NCI-H187 (cell line): ENCODE measurements at places on chromosomes 1 and 21.
A peak's percentile ranks its signal among the peaks of the same experiment; 100 is the strongest.

- no peak for DNase-seq
Measured at GRCh38 chr1:101992821-101993575, 3.7 kb downstream of the OLFM3 start.

DNA sequence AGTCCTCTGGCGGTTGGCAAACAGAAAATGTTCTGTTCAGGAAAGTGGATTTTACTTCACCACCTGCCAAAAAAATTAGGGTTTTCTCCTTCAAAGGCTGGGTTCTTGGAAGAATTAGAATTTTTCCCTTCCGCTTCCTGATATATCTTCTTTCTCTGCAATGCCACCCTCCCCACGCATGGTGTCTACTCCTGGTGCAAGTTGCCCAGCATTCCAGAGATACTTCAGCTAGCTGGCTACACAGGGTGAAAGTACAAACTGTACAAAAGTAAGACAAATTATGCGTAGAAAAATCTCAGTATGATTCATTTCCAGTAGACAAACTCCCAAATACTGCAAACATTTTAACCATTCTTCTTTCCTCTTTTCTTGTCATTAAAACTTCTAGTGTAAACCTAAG is 430.1 kb upstream of the ESRRG start:
- DNase-seq: no peak

DNA sequence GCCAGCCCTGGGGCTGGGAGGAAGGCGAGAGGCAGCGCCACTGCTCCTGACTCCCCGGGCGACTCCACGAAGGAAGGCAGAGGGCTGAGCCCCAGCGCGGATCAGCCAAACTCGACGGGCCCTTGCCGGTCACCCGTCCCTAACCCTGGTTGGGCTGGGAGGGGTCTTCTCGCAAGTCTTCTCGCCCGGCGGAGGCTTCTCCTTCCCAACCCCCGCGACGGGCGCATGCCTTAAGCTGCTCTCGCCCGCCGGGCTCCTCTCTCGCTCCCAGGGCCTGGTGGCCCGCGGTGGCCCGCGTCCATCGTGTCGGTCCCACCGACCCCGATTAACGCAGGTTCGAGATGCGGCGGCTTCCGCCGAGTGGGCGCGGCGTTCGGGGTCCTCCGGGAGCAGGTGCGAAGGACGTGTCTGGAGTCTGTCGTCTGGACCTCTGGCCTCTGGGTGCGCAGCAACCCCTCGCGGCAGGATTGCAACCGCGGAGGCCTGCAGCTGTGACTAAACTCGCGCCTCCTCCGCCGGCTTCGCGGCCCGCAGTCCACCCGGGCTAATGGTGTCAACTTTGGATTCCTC is 29.0 kb upstream of the PPM1J start:
- no peak for DNase-seq

DNA sequence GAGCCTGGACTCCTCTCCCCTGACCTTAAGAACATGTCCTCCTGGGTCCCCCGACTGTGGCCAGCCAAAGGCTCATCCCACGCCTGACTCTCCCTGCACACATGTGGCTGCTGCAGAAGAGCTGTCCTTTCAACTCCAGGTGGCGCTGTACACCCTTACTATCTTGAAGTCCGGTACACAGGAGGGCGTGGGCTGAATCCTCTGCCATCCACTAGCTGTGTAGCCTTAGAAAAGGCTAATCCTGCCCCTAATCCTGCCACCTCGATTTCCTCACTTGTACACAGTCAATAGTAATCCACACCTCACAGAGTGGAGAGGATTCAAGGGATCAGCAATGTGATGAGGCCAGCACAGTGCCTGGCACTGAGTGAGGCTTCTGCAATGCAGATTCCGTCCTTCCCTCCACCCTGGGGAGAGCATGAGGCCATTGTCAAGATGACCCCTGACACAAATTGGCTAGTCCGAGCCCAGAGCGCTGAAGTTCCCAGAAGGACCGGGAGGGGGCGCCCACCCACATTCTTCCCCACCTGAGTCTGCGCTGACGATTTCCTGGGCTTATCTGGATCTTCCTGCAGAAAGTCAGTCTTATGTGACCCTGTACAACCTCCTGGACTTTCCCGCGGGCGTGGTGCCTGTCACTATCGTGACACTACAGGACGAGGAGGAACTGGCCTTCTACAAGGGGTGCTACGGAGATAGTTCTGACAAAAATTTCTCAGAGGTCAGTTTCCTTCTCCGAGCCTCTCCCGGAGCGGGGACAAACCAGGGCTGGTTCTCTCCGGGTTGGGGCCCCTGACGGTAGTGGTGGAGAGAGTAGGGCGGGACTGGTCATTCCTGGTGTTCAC is 47.1 kb upstream of the DMBX1 start:
- DNase-seq: peak; percentile 16

DNA sequence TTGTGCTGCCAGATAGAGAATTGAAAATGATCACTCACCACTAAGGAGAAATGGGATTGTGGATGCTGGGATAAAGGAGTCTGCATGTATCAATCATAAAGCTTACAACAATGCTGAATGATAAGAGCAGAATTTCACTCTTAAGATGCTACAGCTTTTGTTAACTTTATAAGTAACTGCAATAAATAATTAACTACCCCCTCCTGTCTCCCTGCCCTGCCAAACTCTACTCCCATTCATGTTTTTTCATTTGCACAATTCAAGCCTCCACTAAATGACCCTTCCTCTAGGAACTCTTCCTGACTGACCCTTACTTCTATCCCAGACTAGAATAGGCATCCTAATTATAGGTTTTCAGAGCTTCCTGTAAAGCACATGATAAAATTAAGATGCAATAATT is 14.9 kb downstream of the MTF1 start:
- DNase-seq: no peak

DNA sequence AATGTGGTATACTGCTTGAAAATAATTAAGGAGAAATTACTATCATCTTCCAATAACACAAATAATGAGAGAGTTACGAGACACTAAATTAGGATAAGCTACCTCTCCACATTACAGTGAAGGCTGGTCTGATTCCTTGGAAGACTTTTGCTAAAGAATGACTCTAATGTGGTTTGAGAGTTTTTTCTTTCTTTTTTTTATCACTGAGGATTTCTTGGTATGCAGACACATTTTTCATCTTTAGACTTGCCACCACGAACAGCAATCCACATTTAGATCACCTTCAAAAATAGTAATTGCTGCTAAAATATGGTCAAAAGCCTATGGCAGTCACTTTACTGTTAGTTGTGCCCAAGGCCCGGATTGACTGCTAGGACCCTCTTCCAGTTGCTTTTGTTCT is 16.6 kb upstream of the TMEM35B start:
- no peak for DNase-seq

DNA sequence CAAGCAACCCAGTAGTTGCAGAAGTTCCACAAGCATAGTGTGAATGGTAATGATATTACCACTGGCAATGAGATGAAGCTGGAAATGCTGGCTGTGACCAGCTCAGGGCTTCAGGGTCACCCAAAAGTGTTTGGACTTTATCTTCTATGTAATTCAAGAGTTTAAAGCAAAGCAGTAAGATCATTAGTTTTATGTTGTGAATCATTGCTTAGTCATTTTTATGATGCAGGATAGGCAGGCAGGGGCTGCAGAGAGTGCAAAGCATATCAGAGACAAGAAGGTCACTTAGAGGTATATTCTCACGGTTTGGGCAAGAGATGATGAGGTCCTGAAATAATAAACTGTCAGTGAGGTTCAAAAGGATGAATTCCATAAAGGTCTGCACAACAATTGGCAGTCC is 147.4 kb downstream of the OLFM3 start:
- DNase-seq: no peak

- DNase-seq: no peak
Measured at GRCh38 chr1:27216466-27216865, 18.0 kb upstream of the WDTC1 start.

- DNase-seq: no peak
Measured at GRCh38 chr1:45629035-45629434, 5.2 kb upstream of the CCDC17 start.
